ENCODE measurements at places on chromosomes 5 and 9.
A peak's percentile ranks its signal among the peaks of the same experiment; 100 is the strongest.

- no peak for DNase-seq
Measured at GRCh38 chr5:1164696-1165630, 36.4 kb upstream of the SLC6A19 start.

DNA sequence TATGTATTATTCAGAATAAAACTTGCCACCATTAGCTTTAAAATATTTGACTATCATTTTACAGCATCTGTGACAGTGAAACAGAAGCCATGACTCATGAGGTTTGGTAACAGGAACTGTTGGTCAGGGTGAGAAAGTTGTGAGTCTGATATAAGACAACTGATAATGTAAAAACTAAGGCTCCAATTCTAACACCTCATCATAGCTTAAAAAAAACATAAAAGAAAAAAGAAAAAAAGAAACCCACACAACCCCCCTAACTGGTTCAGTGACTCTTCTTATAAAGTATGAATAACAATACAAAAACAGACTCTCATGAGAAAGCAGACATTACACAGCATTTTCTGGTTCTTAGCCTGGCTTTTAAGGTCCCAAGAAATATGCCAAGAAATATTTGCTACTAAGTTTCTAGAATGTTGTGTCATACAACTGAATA lies 85.8 kb downstream of the MRPS27 start:
- no peak for DNase-seq

DNA sequence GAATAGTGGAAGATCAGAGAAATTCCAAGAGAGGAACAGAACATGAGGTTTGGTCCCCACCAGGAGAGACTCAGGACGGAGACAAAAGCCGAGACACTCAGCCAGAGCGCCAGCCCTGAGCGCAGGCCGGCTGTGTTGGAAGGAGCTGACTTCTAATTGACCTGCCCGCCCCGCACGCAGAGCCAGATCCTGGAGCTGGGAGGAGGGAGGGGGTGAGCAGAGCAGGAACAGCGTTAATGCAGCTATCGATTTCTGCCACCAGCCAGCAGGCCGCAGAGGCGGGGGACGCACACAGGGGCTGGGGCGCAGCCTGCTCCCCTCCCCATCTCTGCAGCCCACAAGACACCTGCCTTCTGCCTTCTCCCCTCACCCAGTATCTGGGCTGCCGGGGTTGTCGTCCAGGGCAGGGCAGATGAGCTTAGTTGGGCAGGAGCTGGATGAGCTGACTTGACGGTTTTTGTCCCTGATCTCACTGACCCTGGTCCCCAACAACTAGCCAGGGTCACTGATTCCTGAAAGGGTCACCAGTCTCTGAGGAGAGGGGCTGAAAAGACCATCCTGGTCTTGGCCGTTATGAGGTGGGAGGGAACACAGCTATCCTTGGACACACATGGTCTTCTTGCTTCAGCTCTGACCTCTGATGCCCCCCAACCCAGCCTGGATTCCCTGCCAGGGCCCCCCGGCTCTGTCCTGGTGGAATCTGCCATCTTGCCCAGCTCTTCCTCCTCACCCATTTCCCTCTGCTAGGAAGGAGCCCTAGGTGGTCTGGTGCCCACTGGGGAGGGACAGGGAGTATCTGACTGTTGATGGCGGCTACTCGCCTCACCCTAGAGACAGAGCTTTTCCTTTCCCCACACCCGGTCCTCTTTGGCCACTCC lies 29.8 kb downstream of the CXXC5 start:
- no peak for DNase-seq

GRCh38 chr9:4541281-4541680 lies 51.0 kb downstream of the SLC1A1 start:
- DNase-seq: no peak

DNA sequence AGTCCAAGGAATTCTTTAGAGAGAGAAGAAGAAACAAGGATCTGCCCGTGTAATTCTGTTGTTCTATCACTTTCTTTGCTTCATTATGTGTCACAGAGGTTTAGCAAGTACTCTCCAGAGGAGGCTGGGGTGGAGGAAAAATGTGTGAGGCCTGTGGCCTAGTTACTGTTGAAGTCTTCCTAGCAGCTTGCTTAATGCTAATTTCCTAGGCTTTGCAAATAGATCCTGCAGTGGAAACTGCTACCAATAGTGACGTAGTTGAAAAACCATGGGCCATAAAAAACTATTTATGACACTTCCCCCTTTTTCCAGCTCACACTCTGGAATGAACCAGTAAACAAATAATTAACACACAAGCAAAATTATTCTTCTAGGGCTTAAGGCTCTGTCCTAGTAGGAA lies 27.0 kb upstream of the C9orf72 start:
- no peak for DNase-seq

DNA sequence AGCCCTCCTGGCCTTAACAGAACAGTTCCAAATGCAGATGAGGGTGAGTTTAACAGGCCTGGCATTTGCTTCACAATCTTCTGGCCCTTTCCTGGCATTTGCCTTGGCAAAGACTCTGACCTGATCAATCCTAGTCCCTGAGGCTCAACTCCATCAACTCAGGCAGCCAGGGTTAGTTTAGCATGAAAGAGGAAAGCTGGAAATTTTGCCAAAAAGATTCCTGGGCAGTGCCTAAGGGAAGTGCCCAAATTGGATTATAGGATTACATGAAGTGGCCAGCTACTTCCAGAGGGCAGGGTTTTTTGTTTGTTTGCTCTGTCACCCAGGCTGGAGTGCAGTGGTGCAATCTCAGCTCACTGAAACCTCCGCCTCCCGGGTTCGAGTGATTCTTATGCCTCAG lies 36.8 kb downstream of the PCDHAC2 start:
- no peak for DNase-seq

GRCh38 chr5:174418809-174419539 lies 305.4 kb upstream of the MSX2 start:
- no peak for DNase-seq

- DNase-seq: no peak
Measured at GRCh38 chr5:107449369-107449768, 221.4 kb downstream of the EFNA5 start.

DNA sequence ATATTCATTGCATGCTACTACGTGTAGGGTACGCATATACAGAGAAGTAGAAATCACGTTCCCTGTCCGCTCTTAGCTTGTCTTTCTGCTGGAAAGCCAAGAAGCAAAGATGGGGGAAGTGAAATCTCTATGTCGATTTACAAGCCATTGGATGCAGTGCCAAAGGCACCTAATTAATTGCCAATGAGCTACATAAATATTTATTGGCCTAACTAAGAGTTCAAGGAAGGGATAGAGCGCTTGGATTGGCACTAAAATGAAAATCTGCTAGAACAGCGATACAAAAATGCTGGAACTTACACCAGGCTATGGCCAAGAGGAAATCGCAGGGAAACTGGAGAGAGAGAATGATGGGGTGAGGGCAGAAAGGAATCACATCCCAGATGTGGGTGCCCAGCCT lies 10.8 kb downstream of the SMIM23 start:
- DNase-seq: no peak

DNA sequence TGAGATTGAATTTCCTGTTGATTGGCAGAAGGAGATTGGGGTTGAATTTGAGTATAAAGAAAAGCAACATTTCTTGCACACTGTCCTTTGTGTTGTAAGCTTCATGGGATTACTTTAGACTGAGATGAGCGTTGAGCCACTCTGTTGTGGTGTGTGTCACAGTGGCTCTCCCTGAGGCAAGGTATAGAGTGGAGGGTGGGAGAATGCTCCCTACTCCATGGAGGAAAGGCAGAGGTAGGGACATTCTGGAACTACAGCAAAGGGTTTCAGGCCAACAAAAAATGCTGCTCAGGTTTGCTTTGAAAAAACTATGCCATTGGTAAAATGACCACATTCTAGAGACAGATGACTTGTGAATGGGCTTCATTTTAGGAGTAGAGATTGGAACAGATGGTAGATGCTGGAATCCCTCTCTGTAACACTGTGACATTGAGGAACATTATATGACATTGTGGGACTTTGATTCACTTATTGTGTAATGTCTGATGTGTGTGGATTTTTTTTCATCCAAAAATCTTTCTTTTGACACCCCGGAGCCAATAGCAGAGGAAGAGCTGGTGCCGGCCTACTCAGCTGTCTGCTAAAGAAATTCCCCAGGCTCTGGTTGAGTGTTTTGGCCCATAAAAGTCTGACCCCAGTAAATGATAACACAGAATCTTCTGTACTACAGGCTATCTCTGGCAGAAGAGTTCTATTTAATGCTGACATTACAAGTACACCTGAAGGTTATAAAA lies 6.2 kb upstream of the CEP120 start:
- no peak for DNase-seq

- DNase-seq: no peak
Measured at GRCh38 chr5:173331287-173331686, 3.1 kb upstream of the STC2 start.

- DNase-seq: no peak
Measured at GRCh38 chr5:14438195-14438606, 143.4 kb upstream of the OTULINL start.

DNA sequence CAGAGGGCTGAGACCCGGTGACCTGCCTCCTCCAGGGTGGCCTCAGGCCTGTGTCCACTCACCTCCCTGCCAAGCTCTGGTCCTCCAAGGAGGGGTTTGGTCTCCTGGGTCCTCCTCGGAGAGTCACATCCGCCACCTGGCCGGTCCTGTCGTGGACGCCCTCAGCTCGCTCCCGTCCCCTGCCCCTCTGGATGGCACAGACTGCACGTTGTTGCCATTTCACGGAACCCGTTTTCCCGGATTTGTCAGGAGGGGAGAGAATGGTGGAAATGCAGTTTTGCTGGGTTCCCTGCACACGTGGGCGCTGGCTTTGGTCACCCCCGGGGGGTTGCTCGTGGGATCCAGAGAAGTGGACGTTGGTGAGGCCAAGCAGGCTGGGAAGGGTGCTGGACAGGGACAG lies 62.7 kb downstream of the RXRA start:
- DNase-seq: no peak

GRCh38 chr5:99169309-99169708 lies 240.5 kb upstream of the CHD1 start:
- no peak for DNase-seq

GRCh38 chr5:93575461-93576414 lies 5.3 kb downstream of the NR2F1-AS1 start:
- no peak for DNase-seq

DNA sequence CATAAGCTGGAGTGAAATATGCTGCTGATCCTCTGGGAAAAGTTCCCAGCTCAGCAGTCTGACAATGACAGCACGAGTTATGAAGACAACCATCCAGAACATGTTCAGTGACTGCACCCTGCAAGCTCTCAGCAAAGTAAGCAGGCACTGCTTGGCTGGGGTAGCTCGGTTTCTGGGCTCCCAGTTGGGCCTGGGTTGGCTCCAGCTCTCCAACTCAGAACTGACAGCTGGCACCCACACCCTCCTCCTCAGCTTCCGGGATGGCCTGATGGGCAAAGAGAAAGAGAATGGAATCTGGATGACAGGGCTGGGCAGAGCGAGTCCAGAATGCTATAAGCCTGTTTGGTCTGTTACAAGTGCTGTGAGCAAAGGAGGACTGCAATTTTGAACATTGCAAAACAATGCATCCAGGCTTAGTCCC lies 185.0 kb downstream of the CSNK1G3 start:
- no peak for DNase-seq

DNA sequence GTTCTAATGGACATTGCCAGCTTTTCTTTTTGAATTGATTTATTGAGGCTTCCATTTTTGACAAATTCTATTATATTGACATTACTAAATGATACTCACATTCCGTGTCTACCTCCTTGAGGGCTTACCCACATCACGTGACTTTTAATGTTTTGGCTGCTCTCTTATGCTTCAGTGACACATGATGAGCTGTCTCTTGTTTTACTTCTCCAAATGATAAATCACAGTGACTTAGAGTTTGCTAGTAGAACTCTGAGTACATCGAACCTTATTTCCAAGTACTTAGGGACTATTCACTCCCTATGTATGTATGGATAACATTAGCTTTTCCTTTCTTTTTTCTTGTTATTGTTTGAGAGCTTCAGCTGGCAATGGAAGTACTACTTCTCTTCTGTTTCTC lies 169.8 kb upstream of the KCNN2 start:
- DNase-seq: peak; percentile 21

- DNase-seq: no peak
Measured at GRCh38 chr9:34662526-34663302, at the start of gene CCL27. Gene CCL27 (minus strand): TSS chr9:34662657. CDS start chr9:34662633, 24 bp downstream.

DNA sequence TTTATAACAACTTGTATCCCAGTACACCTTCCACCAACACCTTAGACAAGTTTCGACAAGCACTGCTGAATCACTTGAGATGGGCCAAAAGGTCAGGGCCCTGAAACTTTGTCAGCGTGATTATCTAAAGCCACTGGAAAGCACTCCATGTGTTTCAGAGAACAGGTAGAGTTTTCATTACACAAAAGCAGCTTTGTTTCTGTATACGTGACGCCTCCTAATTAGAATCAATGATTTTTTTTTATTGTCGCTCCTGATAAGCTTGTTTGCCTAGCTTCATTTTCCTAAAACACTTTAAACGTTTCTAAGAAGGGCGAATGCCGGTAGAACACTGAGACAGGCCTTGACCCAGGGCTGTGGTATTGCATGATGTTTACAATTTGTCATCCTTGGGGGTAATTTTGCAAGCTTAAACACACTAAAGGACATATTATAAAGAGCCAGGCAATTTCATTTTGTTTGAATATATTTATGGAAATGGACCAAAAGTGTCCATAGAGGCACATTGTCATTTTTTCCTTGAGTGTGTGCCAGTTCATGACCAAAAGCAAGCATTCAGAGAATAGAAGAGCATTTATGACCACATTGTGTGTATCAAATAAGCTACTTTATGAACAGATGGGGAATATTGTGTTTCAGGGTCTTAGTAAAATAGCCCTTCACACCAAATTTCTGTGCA lies 193.6 kb downstream of the GLIS3 start:
- no peak for DNase-seq

- no peak for DNase-seq
Measured at GRCh38 chr9:36818965-36819870, 214.8 kb downstream of the PAX5 start.

DNA sequence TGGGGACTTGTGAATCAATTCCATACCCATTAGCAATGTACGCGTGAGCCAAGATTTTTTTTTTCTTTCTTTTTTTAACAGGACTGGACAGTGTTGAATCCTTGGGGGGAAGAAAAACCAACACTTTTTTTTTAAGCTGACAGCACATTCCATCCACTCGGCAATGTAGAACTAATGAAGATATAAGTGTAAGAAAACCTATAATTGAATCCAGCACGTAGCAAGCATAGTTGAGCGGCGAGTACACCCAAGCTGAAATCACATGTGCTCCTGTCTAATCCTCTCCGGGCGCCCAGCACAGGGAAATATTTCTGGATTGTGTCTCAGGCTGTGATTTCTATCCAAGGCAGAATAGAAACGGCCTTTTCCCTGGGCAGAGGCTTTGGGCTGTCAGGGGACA lies 118.2 kb downstream of the BOD1 start:
- DNase-seq: no peak

DNA sequence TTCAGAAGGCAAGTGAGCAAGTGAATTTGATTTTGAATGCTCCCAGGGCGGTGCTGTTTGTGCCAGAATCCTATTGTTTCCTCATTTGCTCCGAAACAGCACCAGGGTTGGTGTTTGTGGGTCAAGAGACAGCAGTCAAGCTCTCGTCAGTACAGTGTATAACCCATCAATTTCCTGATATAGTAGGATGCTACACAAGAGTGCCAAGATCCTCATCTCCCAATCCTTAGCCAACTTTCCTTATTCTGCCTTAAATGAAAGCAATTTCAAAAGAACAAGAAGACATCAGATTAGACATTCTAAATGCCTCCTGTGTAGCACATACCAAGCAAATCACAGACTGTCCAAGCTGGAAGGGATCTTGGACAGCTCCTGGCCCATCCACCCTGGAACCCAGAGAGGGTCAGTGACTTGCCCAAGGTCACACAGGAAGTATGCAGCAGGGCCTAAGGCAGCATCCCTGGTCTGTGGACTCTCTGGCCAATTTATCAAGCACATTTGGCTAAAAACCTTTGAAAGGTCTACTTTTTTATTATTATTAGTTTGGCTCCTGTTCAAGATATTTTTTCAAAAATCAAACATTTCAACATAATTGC lies 4.5 kb downstream of the WHRN start:
- DNase-seq: no peak

All from AG04450 (cell line).